ENCODE measurements at places on chromosomes 3 and 15.

DNA sequence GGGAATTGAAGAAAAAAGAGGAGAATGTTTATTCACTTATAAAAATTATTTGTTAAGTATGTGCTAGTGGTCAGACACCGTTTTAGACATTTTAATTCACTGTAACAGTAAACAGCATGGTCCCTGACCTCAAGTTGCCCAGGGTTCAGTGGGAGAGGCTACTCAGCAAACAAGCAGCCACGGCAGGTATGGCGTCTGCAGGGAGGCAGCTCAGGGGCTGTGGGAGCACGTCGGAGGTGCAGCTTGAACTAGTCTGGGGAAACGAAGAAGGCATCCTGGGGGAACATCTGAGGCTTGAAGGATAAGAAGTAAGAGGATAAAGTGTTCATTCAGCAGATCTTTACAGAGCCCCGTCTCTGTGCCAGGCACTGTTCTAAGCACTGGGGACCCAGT is 66.0 kb downstream of the CRTC3 start:
- DNase-seq: no peak

DNA sequence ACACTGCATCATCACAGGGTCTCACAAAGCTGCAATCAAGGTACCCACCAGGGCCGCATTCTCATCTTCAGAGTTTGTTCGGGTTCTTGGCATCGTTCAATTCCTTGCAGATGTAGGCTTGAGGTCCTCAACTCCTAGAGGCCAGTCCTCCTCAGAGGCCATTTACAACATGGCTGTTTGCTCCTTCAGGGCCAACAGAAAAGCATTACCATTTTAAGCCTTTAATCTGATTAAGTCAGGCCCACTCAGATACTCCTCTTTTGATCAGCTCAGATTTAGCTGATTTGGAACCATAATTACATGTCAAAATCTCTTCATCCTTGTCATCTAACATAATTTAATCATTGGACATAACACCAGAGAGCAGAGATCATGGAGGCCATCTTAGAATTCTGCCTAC is 55.4 kb downstream of the BFSP2 start:
- no peak for DNase-seq

- DNase-seq: no peak
Measured at GRCh38 chr3:43729707-43730414, 39.1 kb downstream of the ABHD5 start.

DNA sequence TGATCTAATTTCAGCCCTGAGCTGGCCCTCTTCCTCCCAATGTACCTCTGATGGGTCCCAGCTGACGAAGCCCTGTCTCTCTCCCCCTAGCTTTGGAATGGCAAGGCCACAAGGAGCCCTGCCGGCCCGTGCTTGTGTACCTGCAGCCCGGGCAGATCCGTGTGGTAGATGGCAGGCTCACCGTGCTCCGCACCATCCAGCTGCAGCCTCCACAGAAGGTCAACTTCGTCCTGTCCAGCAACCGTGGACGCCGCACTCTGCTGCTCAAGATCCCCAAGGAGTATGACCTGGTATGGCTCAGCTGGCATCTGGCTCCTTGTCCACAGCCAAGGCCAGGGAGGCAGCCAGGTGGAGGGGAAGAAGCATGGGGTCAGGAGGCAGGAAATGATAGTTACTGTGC is 14.2 kb downstream of the DUOX1 start:
- no peak for DNase-seq

GRCh38 chr3:95725770-95726169 is 1088.6 kb upstream of the EPHA6 start:
- DNase-seq: no peak

- no peak for DNase-seq
Measured at GRCh38 chr15:70220490-70221096, 122.9 kb upstream of the TLE3 start.

DNA sequence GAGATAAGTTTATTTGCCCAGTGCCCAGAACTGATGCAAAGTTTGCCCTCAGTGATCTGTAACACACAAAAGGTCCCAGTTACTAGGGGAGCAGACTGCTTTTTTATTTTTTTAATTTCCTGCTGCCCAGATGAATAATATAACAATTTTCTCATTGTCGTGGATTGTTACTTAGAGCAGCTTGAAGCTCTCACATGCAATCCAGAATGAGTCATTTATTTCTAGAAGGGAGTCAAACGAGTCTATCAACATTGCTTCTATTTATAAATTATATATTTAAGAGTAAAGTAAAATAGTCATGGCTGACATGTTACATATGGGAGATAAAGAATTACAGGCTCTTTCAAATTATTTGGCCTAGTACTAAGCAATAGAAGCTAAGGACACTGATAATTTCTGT is 41.3 kb downstream of the MEIS2 start:
- DNase-seq: no peak

GRCh38 chr3:9248522-9249271 is 749 bp downstream of the SRGAP3 start:
- DNase-seq: no peak

GRCh38 chr3:183275418-183275817 is 22.4 kb downstream of the B3GNT5 start:
- DNase-seq: no peak

DNA sequence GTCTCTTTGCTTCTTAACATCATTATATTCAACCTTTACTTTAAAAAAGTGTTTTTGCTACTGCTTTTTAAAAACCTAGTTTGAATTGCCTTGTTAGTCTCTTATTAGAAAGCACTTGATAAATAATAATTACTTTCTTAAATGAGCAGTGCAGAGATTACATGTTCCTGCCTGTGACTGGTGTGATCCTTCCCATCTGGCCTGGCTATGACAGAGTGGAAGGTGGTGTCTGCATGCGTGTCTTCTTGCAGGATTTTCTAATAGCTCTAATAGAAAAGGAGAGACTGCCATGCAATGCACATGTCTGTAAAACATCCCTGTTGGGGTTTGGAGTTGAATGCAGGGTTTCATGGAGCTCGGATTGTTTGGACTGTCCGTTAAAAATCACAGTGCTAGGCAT is 425.8 kb upstream of the TPM1 start:
- no peak for DNase-seq

DNA sequence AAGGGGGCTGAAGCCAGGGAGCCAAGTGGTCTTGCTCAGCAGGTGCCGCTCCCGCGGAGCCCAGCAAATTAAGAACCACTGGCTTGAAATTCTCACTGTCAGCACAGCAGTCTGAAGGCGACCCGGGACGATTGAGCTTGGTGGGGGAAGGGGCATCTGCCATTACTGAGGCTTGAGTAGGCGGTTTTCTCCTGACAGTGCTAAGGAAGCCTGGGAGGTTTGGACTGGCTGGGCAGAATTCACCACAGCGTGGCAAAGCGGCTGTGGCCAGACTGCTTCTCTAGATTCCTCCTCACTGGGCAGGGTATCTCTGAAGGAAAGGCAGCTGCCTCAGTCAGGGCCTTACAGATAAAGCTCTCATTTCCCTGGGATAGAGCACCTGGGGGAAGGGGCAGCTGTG is 57.0 kb upstream of the GPR149 start:
- no peak for DNase-seq

Measured in NCI-H446 treated with DMSO at 0.1 percent for 48 hours (cell line).